ENCODE measurements at places on chromosomes 4 and X.

GRCh38 chr4:146255463-146255862 is 41.1 kb downstream of the REELD1 start:
- no peak for DNase-seq

DNA sequence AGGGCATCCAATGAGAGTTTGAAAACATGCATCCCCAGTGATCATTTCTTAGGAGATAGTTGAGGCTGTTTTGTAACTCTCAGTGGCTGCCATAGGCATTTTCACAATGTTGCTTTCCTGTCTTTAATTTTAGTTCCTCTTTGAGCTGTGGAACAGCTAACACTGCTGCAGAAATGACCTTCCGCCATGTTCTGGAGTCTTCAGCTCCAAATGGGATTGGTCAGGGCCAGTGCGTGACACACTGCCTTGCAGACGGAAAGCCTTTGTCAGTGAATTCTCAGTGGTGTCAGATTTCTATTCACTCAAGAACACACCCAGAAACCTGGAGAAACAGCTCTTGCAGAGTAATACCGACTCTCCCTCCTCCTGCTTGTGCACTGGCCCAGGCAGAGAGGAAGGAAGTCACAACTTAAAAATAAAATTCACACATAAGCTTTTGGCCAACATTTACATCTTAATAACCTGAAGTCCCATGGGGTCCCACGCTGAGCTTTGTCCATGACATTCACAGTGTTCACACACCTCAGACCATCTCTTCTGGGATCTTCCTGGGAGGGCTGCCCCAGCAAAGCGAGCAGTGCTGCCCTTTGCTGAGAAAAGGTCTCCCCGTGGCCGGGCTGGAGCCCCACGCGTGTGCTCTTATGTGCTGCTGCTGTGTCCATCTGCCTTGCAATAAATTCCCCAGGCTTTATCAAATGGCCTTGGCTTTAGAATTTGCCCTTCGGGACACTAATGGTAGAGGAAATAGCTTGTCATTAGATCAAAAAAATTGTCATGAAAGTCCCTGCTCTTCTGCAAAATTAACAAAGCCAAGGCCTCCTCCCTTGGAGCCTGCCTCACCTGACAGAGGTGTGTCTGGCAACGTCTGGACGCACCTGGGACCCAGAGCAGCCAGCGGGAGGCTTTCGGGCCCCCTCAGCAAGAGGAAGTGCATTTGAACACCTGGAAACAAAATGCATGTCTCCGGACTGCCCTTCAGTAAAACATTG is 126.8 kb downstream of the IRF2 start:
- DNase-seq, result no peak

DNA sequence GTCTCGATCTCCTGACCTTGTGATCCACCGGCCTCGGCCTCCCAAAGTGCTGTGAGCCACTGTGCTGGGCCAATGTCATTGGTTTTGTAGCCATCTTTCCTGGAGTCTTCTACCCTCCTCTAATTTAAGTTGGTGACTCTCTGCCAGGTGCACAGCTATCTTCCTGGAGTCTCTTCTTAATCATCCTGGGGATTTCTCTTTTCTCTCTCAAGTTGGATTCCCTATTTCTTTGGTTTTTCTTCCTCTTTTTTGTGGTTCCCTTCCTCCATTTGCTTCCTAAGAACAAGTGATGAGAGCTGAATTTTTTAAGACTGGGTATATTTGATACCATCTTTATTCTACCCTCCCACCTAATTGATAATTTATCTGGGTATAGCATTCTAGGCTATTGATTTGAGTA is 113.8 kb downstream of the SYNPO2 start:
- DNase-seq, result no peak

- DNase-seq, result no peak
Measured at GRCh38 chr4:78665216-78665770, 110.9 kb upstream of the BMP2K start.

- DNase-seq, result no peak
Measured at GRCh38 chrX:98067611-98068010, 1183.9 kb downstream of the RPA4 start.

DNA sequence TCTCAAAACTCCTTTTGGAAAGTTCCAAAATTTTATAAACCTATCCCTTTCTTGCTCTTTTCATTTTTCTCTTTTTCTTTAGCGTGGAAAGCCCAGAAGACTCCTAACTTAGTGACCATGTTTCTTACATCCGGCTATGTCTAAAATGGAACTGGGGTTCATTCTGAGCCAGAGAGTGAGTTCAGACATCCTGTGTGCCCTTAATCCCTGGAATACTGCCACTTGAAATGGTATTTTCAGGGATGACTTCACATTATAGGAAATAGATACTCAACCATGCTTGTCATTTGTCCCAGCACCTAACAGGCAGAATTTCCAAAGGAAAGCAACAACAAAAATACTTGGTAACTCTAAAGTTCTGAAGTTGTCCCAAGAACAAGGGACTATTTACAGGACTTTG is 379.6 kb downstream of the ARHGAP24 start:
- no peak for DNase-seq

DNA sequence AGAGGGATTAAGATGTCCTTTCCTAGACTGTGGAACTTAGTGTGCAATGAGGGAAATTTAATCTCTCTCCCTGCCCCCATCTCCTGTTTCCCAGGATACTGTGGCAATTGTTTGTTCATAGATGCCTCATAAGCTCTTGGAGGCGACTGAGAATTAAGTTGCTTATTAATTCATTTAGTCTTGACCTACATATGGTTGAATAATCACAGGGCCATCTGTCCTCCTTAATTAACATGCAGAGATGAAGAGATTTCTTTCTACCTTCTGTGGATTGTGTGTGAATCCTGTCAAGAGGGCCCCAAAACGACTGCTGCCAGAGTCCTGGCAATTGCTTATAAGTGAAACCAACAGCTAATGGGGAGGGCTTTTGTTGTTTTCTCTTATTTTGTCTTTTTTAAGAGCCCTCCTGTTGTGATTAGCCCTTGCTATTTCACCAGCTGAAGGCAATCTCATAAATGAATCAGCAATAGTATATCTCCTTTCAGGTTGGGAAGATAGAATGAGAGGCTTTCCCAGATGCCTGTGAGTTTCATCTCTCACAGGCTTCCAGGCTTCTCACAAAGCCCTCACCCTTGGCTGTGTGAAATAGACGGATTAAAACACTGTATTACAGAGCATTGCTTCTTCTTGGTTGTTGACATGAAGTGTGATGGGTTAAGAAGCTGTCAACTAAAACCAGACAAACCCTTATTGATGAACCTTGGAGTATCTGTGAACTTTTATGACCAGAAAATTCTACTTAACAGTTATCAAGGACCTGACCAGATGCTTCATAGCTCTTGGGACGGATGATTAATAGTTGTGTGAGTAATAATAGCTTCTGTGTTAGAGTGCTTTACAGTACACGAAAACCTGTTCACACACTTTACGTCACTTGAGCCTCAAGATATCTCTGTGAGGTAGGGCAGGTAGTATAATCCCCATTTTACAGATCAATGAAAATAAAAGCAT is 58.5 kb downstream of the PGRMC2 start:
- DNase-seq, result no peak

DNA sequence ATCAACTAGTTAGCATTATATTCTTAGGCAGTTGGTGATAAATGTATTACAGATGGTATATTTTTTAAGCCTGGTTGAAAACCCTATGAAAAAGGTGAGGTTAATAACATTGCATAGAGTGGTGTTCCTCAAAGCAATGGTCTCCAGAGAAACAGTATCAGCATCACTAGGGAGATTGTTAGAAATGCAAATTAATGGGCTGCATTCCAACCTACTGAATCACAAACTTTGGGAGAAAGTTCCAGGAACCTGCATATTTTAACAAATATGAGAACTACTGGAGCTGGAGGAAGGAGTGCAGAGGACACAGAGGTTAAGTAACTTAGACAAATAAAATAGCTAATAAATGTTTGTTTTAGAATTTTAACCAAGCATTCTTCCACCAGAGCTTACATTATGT is 166.9 kb upstream of the PCDH10 start:
- no peak for DNase-seq

- DNase-seq, result no peak
Measured at GRCh38 chrX:15748841-15749240, 10.8 kb downstream of the CA5B start.

- no peak for DNase-seq
Measured at GRCh38 chrX:131729295-131729694, 185.4 kb downstream of the OR13H1 start.

DNA sequence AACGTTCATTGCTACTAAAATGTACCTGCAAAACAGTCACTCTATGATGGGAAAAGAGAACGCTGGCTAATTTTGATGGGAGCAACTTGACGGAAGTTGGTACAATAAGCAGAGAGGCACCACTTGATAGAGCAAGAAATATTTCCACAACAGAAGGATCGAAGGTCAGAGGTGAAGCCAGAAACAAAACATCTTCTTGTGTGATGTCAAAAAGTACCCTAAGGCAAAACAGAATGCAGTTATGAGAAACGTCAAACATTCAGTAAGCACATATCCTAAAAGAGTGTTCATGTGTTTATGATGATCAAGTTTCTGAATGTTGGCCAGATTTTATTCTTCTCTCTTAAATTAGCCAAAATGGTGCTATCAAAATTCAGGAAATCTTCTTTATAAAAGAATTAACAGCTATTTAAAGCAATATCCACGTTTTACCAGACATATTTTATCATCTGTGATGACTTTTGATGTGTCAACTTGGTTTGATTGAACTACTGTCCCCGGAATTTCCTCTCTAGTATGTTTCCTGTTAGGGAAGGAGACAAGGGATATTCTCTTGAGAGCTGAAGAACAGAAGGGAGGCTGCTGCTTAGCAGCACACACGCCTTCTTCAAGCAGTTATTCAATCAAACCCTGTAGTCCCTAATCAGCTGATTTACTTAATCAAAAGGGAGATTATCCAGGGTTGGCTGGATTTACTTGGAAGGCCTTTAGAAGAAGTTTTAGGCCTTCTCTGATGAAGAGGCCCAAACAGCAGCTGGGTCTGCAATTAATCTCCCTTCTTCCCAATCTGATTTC is 15.7 kb downstream of the AASDH start:
- no peak for DNase-seq

DNA sequence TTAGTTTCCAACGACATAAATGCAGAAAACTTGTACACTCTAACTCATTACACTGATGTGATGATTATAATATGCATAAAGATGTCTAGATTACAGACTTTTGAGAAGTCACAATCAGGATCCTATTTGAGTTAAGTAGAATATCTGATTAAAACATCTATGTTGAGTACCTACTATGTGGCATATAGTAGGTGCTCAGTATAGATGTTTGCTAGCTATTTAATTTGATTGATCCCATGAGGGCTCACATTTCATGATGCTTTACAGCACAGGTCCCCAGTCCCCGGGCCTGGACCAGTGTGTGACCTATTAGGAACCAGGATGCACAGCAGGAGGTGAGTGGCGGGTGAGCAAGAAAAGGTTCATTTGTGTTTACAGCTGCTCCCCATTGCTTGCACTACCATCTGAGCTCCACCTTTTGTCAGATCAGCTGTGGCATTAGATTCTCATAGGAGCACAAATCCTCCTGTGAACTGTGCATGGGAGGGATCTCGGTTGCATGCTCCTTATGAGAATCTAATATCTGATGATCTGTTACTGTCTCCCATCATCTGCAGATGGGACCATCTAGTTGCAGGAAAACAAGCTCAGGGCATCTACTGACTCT is 33.0 kb upstream of the CXCL8 start:
- no peak for DNase-seq

- DNase-seq, result no peak
Measured at GRCh38 chr4:154606728-154607723, 5.4 kb downstream of the FGG start.

DNA sequence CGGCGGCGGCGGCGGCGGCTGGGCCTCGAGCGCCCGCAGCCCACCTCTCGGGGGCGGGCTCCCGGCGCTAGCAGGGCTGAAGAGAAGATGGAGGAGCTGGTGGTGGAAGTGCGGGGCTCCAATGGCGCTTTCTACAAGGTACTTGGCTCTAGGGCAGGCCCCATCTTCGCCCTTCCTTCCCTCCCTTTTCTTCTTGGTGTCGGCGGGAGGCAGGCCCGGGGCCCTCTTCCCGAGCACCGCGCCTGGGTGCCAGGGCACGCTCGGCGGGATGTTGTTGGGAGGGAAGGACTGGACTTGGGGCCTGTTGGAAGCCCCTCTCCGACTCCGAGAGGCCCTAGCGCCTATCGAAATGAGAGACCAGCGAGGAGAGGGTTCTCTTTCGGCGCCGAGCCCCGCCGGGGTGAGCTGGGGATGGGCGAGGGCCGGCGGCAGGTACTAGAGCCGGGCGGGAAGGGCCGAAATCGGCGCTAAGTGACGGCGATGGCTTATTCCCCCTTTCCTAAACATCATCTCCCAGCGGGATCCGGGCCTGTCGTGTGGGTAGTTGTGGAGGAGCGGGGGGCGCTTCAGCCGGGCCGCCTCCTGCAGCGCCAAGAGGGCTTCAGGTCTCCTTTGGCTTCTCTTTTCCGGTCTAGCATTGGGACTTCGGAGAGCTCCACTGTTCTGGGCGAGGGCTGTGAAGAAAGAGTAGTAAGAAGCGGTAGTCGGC is 528 bp downstream of the FMR1 start:
- DNase-seq, result no peak

DNA sequence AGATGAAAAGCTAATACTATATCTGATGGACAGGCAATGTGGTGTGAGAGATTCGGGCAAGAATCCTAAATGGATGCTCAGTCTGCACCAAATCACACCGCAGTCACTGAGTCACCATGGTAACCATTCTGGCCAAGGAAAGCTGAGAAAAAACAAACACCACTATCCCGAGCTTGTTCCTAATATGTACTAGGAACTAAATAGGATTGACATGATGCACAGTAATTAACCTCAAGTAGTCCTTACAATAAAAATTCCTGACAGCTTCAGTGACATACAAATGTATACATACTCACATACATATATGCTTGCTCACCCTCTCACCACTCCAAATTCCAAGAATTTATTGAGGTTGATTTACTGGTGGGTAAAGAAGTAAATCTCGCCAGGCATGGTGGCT is 1.1 kb upstream of the RAB40A start:
- no peak for DNase-seq

DNA sequence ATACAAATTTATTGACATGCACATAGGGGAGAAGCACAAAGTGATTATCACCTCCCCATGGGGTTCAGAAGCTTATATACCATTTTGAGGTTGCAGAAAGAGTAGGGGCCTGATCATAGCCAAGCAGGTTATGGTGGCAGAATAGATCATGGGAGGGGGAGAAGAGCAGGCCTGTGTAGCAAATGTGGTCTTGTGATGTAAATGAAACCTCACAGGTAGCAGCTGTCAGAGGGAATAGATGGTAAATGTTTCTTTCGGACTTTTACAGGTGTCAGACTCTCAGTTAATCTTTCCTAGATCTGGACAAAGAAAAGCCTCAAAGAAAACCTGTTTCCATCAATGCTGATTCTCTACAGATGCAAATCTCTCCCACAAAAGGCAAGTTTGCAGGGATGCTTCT is 84.4 kb downstream of the CFAP299 start:
- no peak for DNase-seq

DNA sequence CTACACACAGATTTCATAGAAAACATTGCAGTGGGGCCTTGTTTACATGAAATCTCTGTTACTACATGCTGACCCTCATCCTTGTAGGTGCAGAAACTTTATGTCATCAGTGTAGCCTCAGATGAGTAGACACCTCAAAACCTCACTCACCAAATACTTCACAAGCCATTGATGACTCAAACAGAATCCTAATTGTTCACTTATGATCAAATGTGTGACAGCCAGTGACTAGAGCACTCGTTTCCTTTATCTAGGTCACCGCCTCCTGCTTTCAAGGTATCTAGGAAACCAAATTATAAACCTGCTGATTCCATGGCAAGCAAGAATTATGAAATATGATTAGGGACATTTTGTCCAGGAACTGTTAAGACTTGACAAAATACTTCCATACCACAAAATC is 255.8 kb upstream of the GPRIN3 start:
- DNase-seq, result no peak

Data from stimulated activated CD8-positive, alpha-beta memory T cell treated with anti-CD3 and anti-CD28 coated beads, Interleukin-15, amount 100 ng/mL, for 24 hours (primary cell).